SK-N-SH (cell line): ENCODE measurements at places on chromosomes 5 and 9. TPM values are rescaled to one million over a fixed set of nuclear protein-coding genes. Genes with fewer than 3 reads are reported as not detected.

- DNase-seq, result no peak
Measured at GRCh38 chr9:89659891-89660685, 55.3 kb downstream of the GADD45G start.

GRCh38 chr9:87004016-87004415 lies 56.7 kb upstream of the GAS1 start:
- no peak for DNase-seq

- DNase-seq, result no peak
Measured at GRCh38 chr5:126483156-126483555, 59.9 kb downstream of the GRAMD2B start.

DNA sequence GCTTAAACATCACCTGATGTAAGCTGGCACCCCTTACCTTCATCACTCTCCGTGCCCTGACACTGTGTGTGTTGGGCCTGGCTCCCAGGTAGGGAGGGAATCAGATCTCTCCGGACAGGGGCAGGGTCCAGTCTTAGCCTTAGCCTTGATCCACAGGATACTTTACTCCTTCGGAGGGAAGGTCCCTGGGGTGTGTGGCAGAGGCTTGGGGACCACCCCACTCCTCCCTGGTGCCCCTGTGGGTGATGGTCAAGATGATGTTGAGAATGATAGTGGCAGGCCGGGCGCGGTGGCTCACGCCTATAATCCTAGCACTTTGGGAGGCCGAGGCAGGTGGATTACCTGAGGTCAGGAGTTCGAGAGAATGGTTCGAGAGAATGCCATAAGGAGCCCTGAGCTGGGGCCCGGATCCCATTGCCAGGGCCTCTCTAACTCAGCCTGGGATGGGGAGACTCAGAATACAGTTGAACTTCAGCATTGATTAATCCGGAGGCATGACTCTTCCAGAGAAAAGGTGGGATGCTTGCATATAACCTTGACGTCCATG lies 269.5 kb downstream of the HSPA4 start:
- no peak for DNase-seq

GRCh38 chr5:55601628-55602027 lies 66.9 kb upstream of the PLPP1 start:
- no peak for DNase-seq

GRCh38 chr9:91720313-91720712 lies 229.7 kb downstream of the ROR2 start:
- no peak for DNase-seq

DNA sequence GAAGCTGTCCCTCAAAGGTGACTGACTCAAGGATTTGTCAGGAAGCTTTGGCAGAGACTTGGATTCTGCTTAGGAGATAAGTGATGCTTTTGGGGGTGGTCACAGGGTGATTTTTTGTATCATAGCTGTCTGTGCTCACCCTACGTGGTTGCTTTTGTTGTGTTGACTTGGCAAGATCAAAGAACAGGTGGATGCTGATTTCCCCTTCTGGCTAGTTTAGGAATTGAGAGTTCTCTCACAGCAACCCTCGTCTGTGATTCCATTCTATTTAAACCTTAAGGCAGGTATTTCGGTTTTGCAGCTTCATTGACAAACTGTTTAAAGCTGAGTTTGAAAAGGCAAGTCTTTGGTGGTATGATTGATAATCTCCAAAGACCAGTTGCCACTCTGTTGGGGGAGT lies 27.2 kb downstream of the ARHGAP26 start:
- DNase-seq, result no peak

- no peak for DNase-seq
Measured at GRCh38 chr9:2466703-2467102, 154.9 kb upstream of the VLDLR start.

GRCh38 chr9:72576087-72576486 lies 54.7 kb downstream of the TMC1 start:
- DNase-seq, result no peak

DNA sequence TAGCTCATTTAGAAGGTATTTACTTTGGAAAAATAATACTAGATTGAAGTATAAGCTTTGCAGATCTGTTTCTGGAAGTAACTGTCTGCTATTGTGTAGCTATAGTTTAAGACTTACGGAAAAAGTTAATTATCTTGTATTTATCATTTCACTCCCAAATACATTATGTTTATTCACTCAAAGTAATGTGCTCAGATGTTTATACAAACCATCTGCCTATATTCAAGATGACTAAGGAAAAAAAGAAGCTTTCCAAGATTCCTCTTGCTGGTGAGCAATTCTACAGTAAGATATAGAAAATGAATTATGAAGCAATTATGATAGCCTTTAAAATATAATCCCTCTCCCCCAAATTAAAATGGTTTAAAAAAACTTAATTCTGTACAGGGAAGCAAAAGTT lies 137.9 kb downstream of the KIAA0825 start:
- DNase-seq, result no peak

DNA sequence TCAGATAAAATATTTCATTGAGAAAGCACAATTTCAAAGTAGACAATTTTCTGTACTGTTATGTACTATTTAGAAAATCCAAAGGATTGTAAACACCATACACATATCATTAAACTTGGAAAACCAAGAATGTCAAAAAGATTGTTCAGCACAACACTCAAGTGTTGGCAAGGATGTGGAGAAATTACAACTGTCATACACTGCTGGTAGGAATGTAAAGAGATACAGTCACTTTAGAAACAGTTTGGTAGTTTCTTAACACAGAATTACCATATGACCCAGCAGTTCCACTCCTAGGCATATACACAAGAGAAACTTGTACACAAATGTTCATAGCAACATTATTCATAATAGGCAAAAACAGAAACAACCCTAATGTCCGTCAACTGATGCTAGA lies 71.2 kb downstream of the OR2K2 start:
- no peak for DNase-seq

DNA sequence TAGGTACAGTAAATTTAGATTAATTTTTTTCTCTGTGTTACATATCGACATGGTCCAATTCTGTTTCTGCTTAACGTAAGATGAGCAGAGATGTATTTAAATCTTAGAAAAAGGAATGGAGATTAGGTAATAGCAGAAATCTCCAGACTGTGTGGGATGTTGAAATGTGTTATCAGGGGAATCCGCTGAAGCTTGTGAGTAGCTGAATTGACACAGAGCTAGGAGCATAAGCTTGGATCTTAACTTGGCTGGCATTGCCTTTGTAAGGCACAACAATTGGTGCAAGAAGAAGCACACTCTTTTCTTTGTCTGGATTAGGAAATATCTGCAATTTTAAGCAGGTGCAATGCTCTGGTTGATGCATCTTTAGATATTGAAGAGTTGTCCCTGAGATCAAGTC lies 53.1 kb downstream of the PLPPR1 start:
- DNase-seq, result no peak

GRCh38 chr5:5492087-5492933 lies 69.8 kb downstream of the ICE1 start:
- peak; percentile 81 for DNase-seq

DNA sequence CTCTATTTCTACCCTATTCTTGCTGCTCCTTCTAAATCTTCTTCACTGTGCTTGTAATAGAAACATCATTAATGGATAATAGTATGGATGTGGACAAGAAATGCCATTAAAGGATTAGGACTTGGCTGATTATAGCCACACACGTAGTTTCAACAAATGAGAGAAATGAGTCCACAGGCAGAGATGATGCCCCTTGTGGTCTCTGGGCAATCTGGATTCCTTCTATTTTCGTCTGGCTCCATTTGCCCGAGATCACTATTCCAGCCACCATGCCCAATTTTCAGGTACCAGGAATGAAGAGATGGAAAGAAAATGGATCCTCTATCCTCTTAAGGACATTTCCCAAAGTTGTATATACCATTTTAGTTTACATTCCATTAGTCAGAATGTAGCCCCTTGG lies 13.2 kb downstream of the VLDLR start:
- DNase-seq, result no peak

- DNase-seq, result no peak
Measured at GRCh38 chr5:107532169-107532878, 138.4 kb downstream of the EFNA5 start.

GRCh38 chr9:114413861-114414301 lies 26.1 kb upstream of the AKNA start:
- no peak for DNase-seq

- DNase-seq, result no peak
Measured at GRCh38 chr9:115972362-115972761, 181.2 kb upstream of the PAPPA start.

DNA sequence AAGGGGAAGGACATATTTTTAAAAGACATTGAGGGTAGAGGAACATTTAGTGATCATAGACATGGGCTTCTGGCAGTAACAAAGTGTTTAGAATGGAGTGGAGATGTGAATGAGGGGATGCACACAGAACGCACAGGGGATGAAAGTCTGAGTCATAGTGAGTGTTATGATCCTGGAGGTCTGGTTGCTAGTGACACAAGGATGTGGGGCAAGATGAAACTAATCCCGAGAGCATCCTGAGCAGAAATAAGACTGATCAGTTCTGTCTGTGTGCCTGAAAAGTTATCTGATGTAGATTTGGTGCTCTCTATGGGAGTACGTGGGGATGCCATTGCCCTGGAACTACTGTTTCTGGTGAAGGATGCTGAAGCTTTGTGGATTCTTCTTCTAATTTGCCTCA lies 141.1 kb downstream of the CHSY3 start:
- no peak for DNase-seq

DNA sequence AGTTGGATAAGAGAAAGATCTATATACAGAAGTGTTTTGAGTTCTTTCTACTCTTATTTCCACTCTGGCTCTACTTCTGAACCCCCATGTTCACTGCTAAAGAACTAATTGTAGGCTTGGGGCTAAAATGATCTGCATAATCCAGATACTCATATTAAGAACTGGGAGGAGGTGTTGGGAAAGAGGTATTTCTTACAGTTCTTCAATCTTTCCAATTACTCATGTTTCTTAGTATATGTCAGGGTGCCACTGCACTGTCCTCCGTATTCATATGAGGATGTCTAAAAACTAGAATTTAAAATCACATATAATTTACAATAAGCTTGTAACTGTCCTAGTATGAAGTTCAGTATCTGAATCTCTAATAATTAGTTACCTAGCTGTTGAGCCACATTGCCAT lies 12.7 kb downstream of the NIPBL start:
- no peak for DNase-seq

DNA sequence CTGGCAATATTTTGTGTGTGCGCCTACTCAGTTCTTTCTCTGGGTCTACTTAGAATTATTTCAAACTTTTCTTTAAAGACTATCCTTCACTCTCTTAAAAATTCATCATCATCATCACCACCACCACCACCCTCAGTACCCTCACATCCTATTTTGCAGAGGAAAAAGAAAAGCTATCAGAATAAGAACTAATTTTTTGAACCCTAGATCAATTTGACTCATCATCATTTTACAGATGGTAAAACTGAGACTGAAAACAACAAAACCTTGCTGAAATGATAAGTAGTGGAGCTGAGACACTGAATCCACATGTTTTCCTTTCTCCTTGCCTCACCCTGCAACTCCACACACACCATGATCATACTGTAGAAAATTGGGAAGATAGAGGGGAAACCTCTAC lies 119.3 kb downstream of the SSBP2 start:
- DNase-seq, result no peak

GRCh38 chr9:103014242-103014641 lies 19.1 kb downstream of the CYLC2 start:
- DNase-seq, result no peak

GRCh38 chr9:108994695-108995094 lies 18.6 kb downstream of the CTNNAL1 start:
- DNase-seq, result no peak

- no peak for DNase-seq
Measured at GRCh38 chr9:119050281-119050680, 319.0 kb downstream of the BRINP1 start.

DNA sequence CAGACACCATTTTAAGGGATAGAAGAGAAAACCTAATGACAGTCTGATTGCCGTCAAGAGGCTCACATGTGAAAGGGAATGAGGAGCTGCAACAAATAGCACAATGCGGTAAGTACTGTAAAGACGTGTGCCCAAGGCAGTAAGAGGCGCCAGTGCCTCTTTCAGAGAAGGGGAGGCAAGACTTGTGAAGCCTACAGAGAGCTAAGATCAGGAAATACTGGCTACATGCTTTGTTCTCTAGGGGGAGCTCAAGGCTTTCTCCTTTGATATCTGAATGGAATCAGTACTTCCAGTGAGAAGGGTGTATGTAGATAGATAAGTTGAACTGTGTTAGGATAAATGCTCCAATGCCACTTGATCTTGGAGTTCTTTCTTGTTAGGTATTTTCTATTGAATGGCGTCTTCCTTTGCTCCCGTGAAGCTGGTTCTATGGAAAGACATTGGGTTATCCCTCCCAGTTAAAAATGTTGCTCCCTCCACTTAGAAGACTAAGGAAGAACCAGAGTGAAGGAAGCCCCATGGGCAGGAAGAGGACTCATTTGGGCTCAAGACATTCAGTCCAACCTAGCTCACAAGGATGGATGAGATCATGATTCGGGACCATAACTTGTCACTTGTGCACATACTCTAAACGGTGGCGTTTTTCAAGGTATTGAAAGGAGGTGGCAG lies 23.5 kb upstream of the ALDOB start:
- peak; percentile 76 for DNase-seq

GRCh38 chr9:125992557-125992956 lies 245.4 kb downstream of the PBX3 start:
- peak; percentile 25 for DNase-seq

- DNase-seq, result peak; percentile 92
Measured at GRCh38 chr9:5832538-5833529, at the start of gene ERMP1. Gene ERMP1 (minus strand): TSS chr9:5833117. CDS start chr9:5833027, 90 bp downstream.

DNA sequence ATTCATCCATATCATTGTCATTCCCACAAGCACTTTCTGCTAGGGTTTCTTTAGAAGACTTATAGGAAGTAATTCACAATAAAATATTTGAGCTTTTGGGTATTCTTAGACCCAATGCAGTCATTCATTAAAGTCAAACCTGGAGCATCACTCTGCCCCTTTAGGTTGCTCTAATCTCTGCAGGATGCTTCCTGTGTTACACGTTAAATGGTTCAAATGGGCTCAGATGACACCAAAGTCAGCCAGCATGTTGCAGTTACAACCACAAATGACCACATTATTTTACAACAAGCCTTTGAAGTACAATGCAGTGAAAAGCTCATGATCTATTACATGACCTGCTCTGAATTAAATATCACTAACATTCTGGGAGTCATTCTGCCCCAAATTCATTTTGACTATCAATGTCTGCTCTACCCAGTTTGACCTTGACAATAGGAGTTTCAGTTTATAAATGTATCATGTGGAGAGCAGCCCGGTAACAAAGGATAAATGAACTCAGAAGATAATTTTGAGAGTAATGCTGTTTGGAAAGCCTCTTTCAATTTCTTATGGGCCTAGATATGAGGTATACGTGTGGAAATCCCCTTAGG lies 668.6 kb upstream of the DMAC1 start:
- no peak for DNase-seq

DNA sequence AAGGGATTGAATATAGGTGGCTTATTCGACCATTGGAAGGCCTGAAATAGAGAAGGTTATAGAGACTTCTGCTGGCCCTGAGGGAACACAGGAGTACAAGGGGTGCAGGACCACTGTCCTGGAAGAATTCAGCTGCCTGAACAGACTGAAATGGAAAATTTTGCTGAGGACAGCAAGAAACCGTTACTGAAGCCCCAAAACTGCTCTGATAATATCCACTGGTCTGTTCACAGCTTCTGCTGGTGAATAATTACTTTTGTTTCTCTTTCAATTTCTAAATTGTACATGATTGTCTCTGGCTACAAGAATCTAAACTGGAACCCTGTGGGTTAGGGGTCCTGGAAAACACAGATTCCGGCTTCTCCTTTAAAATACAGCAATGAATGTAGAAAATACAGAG lies 218.5 kb upstream of the CDH12 start:
- DNase-seq, result no peak

The NTRK2 gene
- polyA plus RNA-seq, result 0.05 and 0.16 TPM in 2 replicates

The GMCL2 gene
- not detected in 2 replicates for polyA plus RNA-seq

The SLC22A4 gene
- 3.3 and 3.8 TPM in 2 replicates for polyA plus RNA-seq

The RNF208 gene
- polyA plus RNA-seq, result 2.0 and 2.7 TPM in 2 replicates

The PCDHGC5 gene
- 1.9 and 2.0 TPM in 2 replicates for polyA plus RNA-seq

The IL3 gene
- not detected in 2 replicates for polyA plus RNA-seq

The WASHC1 gene
- 12.9 and 14.2 TPM in 2 replicates for polyA plus RNA-seq
